ENCODE measurements at places on chromosomes 2 and 18. TPM values are rescaled to one million over a fixed set of nuclear protein-coding genes. Genes with fewer than 3 reads are reported as not detected.

GRCh38 chr2:188628989-188629752 lies 337.5 kb downstream of the GULP1 start:
- DNase-seq: no peak

DNA sequence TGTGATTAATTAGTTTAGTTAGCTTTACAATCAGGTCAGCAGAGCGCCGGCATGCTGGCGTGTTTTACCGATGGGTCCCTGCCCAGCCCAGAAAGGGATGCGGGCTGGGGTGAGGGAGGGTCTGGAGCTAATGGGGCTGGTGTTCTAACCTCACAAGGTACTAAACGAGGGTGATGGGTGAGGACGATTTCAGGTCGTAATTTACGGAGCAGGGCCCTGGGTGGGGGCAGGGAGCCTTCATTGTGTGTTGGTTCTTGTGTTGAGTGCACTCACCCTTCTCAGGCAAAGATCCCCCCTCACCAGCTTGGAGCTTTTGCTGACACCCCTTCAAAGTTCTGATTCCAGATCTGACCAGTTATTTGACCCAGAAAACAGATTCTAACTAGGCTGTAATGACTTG lies 39.5 kb downstream of the PTGR3 start:
- no peak for DNase-seq

GRCh38 chr2:28821295-28821958 lies 10.8 kb downstream of the SPDYA start:
- peak; percentile 36 for DNase-seq

DNA sequence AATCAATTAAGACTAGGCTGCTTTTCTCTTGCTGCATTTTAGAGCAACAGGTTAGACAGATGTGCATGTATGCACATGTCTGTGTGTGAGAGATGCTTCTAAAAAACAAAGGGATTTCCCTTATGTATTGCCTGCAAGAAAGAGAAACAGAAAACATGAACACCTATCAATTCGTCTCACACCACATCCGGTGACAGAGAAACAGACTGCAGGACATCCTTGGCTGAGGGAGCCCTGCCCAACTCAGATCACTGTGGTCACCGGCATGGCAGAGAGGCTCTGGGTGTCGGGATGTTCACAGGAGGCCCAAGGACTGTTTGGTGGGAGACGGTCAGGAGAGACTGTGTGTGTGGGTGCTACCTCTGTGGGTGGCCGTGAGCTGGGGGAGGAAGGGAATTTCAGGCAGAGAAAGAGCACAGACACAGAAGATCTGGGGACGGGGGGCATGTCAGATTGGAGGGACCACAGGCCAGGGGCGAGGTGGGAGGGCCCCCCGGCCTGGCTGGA lies 24.9 kb downstream of the FHL2 start:
- no peak for DNase-seq

DNA sequence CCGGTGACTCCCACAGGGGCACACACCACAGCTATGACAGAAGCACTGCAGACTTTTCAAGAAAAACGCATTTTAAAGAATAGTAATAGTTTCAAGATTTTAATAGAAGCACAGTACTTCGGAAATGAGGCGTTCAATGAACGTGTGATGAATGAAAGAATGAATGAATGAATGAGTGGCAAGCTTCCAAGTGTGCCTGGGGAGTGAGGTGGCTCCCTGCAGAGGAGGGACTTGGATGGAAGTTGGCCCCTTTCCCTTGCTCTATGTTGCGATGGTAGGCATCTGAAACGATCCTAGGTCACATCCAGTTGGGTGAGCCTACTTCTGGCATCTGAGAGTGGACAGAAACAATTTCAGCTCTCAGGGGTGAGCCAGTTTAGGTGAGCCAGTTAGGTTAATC lies 65.6 kb downstream of the NCKAP5 start:
- no peak for DNase-seq

- no peak for DNase-seq
Measured at GRCh38 chr18:79576686-79577351, 102.8 kb upstream of the CTDP1 start.

DNA sequence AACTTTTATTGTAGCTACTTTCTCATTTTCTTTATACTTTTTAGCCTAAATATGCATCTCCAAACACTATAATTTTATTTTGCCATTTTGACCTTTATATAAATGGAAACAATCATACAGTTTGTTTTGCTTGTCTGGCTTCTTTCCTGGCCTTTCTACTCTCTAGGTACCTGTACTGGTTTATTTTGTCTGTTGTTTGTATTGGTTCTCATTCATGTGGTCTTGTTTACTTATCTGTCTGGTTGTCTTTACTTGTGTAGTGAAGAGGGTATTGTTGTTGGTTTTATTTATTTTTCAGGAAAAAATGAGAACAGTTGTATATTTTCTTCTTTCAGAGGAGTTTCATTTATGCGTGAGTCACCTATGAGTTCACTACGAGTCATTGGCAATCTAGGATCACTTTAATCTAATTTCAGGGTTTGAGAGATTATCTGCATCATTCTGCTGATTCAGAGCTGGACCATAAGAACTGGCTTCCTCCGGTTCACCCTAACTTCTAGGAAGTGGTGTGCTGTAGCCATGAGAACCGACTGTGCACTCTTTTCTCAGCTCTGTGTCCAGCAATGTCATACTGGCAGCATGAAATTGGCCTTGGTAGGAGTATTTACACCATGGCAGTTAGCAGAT lies 33.1 kb upstream of the HDAC4 start:
- DNase-seq: peak; percentile 9

GRCh38 chr2:42044939-42045338 lies 2.9 kb upstream of the PKDCC start:
- DNase-seq: no peak

DNA sequence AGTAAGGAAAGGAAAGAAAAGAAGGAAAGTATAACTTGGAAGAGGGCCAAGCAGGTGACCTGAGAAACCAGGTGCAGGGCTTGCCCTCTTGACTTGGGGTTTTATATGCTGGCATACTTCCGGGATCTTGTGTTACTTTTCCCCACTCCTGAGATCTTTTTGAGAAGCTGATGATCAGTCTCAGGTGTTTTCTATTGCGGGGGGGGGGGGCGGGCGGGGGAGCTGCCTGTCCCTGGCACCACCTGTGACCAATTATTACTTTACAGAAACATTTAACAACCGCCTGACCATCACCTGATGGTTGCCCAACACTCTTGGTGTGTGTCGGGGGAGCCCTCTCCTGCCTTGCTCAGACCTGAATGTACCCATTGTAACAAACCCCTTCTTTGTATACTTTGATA lies 6.9 kb upstream of the CASP10 start:
- no peak for DNase-seq

GRCh38 chr2:33459745-33460144 lies 16.7 kb upstream of the RASGRP3 start:
- DNase-seq: no peak

DNA sequence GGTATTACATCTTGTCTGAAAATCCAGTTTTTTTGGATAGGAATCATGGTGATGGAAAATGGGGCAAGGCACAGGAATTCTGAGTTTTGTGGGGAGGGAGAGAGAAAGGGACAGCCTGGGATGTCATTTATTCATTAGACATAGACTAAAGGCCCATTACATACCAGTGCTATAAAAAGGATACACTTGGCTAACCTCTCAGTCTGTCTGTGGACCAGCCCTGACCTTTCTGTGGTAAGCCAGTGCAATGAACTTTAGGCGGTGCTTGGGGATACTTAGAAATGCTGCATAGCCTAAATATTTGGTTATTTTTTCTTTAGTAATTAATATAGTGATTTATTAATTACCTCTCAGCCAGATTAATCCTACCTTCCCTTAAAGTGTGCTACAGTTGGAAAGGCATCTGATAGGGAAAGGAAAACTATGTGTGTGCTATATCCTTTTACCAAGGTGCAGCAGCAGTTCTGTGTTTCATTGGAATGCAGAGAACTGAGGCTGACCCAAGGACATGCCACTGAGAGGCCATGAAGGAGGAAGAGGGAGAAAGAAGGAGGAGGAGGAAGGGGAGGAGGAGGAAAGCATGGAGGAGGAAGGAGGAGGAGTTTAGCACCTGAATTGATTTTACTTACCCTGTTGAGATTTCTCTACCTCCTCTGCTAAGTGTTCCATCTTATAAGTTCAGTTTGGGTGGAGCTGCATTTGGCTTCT lies 37.5 kb downstream of the KCNS3 start:
- DNase-seq: no peak

GRCh38 chr2:1954061-1954460 lies 209.7 kb upstream of the PXDN start:
- no peak for DNase-seq

DNA sequence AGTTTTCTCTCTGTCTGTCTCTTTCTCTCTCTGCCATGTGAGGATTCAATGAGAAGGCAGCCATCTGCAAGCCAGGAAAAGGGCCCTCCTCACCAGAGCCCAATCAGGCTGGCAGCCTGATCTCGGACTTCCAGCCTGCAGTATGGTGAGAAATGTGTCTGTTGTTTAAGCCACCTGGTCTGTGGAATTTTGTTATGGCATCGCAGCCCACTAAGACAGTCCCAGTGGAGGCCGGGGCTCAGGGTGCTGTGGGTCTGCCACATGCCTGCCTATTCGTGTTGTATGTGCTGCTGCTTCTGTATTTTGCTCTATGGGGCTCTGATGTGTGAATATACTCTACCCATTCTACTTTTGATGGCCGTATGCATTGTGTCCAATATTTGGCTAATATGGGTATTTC lies 139.0 kb upstream of the HS6ST1 start:
- no peak for DNase-seq

- no peak for DNase-seq
Measured at GRCh38 chr2:9303528-9304225, 97.1 kb downstream of the ASAP2 start.

DNA sequence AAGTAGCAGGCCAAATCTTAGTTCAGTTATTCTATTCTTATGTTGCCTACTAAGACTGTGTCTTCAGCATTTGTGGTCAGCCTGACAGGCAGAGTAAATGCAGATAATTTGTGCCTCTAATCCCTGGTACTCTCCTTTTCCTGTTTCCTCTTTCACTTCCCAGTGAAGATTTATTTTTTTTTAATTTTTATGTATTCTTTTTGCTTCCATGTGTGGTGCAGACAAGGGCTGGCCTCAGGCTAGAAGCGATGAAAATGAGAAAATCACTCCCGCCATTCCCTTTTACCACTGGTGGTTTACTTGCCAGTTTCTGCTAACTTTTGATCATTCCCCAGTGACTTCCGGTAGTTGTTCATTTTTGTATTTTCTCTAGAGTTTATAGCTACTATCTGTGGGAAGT lies 30.9 kb downstream of the DSEL start:
- DNase-seq: no peak

- DNase-seq: no peak
Measured at GRCh38 chr2:136141510-136142149, 23.7 kb upstream of the CXCR4 start.

DNA sequence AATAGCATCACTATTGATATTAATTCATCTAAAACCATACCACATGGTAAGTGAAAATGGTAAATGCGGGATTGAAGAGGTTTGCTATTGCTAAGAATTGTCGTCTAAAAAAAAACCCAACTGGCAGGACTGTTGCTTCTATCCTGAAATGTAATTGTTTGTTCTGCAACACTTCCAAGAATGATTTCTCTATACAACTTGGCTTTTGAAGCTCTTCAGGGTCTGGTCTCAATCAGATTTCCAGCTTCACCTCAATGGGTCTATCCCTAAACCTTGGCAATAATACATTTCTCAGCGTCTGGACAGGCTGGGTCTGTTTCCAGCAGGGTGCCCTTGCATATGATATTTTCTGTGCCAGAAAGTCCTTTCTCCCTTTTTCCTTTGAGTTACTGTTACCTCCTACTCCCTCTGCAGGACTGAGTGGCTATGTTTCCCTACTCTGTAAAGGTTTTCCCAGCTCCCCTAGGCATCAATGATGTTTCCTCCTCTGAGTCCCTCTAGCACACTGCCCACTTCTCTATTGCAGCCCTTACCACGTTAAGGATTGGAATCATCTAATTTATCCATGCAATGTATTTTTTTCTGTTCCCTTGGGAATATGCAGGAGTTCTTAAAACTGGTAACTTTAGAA lies 118.2 kb upstream of the REV1 start:
- no peak for DNase-seq

DNA sequence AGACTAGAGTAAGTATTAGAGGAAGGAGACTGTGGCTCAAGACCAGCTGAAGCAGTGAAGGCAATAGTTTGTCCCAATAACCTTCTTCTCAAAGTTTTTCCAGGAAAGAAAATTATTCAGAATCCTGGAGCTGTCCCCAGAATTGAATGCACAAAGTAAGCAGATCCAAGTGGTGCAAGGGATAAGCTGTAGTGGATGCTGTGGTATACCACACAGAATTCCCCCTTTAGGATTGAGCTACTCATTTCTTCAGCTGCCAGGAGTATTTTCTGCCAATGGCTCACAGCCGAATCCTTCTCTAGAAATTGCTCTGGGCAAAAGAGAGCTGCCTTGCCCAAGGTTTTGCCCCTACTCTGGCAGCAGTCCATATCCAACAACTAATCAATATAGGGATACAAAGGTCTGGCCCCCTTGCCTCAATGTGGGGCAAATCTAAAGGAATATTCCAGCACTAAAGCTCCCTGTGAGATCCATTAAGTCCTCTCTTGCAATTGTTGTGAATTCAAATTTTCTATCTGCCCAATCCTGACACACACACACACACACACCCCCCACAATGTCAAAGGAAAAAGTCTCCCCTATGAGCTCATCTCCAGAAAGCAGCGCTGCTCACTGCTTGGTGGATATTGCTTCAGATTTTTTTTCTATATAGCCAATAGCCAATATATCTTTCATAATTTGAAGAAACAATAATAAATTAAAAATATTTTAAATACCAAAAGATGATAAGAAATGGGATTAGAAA lies 18.4 kb upstream of the TCF7L1 start:
- no peak for DNase-seq

- DNase-seq: no peak
Measured at GRCh38 chr2:240889601-240890560, 6.1 kb downstream of the MAB21L4 start.

DNA sequence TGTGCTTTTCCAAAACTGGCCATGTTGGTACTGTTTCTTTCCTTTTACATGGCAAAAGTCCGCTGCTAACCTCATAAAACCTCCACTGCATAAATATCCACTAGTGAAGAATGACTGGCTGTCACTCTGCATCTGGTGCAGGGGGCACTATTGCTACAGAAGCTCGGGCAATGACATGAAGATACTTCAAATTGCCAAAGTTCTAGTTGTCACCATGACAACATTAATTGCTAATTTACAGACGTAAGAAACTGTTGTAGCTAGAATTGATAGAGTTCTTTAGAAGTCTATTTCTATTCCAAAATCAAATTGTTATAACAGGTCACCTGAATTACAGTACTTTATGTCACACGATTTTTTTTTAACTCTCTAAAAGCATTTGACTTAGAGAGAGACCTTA lies 845 bp downstream of the CFAP210 start:
- DNase-seq: no peak

ALK gene
- not detected for total RNA-seq

ANKRD29 gene
- total RNA-seq: not detected

WNT10A gene
- 6.8 TPM for total RNA-seq

PPP1R1C gene
- total RNA-seq: not detected

PAIP2B gene
- 2.4 TPM for total RNA-seq

LOXHD1 gene
- total RNA-seq: 0.14 TPM

CYP27A1 gene
- not detected for total RNA-seq

IL36RN gene
- total RNA-seq: not detected

COPS8 gene
- total RNA-seq: 68.5 TPM

SOWAHC gene
- total RNA-seq: 0.31 TPM

C2orf81 gene
- total RNA-seq: 6.2 TPM

MC4R gene
- not detected for total RNA-seq
